AG08395 (cell line): ENCODE measurements at places on chromosomes 2 and 18.

- no peak for DNase-seq
Observed at GRCh38 chr2:120853306-120854013, 117.8 kb downstream of the GLI2 start.

- DNase-seq, result no peak
Observed at GRCh38 chr2:120709608-120710041, 26.0 kb upstream of the GLI2 start.

- no peak for DNase-seq
Observed at GRCh38 chr2:28273751-28274150, 118.9 kb upstream of the FOSL2 start.

- DNase-seq, result peak; percentile 87
Observed at GRCh38 chr2:191333911-191334357, 88.7 kb downstream of the MYO1B start.

DNA sequence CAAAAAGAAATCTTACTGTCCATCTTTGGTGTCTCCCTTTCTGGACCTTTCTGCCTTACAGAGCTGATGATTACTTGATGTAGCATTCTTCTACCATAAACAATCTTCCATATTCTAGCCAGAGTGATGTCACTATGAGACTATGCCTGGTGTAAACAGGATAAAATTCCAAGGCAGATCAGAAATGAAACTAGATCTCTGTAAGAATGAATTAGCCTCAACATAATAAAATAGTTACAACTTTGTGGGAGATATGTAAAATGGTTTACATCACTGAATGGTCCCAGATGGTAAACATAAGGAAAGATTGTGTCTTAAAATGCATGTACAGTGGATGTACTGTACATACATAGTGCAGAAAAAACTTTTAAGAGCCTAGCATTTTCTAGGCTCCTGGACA, 112.3 kb upstream of the ZNF521 start:
- peak; percentile 58 for DNase-seq

DNA sequence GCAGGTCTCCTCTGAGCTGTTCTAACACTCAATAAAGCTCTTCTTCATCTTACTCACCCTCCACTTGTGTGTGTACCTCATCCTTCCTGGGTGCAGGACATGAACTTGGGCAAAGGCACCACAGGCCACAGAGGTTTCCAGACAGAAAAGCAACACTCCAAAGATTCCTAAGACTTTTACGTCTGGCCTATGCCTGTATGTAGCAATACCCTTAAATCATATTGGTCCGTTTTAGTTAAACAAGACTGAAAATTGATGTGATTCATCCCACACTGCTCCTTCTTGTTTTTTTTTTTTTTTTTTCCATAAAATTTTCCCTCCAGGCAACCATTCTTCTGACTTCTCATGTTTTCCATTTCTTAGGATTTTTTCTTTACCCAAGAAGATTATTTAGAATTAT, 404.3 kb downstream of the PID1 start:
- no peak for DNase-seq

GRCh38 chr2:126887506-126887905, 11.2 kb upstream of the TEX51 start:
- DNase-seq, result no peak

DNA sequence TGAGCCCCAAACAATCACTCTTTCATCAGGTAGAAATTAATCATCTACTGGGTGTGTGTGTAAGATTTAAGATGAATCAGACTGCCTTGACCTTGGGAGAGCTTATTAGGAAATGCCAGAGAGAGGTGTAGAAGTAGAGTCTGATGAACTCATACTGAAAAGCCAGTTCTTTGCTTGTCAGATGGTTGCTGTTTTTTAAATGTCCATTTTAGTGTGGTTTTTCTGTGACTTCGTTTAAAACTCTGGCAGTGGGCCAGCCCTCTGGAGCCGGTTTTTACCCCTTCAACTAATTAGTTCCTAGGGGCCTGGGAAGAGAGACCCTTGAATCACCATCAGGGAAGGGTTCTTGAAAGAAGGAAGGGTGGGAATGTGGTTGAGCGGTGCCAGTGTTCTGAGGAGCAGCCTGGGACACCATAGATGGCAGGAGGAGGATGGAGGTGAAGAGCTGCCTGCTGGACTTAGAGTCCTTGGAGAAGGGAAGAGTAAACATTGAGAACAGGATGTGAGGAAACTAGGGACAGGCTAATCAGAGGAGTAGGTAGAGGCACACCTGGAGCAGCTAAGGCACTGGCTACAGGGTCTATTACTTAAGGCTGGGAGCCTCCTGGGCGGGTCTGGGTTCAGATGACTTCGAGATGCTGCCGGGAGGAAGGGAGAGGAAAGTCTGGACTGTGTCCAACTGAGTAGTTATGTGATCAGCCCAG, 66.1 kb downstream of the LRRFIP1 start:
- peak; percentile 33 for DNase-seq

DNA sequence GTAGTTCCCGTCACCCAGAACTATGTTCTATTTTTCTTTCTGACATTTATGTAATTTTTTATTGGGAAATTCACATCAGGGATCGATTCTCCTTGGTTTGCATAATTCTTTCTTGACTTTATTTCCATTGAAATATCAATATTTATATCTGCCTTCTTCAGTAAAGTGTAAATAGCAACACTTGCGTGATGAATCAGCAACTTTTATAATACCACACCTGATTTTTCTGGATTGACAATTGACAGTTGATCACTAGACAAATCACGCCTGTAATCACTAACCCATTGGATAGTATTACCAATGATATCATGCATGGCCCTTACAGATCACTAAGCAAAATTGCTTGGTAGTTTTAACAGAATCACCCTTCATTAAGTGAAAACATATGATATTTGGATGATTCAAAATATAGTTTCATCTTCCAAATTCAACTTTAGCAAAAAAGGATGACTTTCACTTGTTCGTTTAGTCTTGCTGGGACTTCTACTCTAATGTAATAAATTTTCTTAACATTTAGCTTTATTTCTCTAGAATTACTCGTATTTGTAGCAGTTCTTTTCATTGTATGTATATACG, 139.0 kb upstream of the RASGRP3 start:
- DNase-seq, result no peak

- no peak for DNase-seq
Observed at GRCh38 chr2:231691251-231691772, 17.0 kb upstream of the PTMA start.

DNA sequence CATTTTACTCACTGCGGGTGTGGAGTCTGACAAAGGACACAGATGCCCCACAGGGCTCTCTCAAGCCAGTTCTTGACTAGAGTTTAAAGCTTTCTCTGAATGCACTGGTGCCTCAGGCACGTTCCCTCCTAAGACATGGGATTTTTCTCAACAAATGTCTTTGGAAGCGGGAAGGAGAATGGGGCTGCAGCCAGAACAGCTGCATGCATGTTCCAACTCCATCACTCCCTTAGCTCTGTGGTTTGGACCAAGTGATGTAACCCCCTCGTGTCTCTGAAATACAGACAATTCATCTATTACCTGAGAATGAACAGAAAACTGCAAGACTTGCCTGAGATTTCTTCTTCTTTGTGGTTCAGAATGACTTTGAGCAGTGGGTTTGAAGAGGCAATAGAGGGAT, 141.7 kb upstream of the SERPINE2 start:
- no peak for DNase-seq

- no peak for DNase-seq
Observed at GRCh38 chr2:30222031-30222430, 9.3 kb upstream of the LBH start.

DNA sequence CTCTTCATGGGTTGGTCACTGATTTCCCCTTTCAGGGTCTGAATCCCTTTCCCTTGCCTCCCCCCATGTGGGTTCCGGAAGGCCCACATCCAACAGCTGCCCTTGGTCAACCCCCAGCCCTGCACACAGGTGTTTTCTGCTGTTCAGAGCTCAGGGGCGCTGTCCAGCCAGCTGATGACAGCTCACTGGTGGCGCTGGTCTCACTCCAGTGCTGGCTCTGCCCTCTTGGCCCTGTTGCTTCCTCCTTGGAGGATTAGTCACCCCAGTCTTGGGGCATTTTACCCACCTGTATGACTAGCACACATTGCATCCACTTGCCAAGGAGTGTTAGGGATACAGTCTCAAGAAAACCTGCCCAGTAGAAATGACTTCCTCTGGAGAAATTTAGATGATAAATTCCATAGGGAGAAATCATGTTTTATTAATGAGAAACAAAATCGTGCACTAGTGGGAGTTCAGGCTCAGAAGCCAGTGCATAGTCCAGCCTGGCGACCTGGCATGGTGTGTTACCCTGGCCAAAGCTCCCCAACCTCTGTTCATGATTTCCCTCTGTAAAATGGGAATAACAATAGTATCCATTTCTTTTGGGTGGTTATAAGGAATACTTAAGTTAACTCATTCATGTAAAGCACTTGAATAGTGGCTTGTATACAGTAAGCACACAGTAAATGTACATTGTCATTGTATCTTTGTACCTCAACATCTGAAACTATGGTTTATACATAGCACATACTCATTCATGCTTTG, 21.6 kb downstream of the CRIM1 start:
- no peak for DNase-seq

GRCh38 chr2:219079417-219079816, 18.7 kb upstream of the IHH start:
- peak; percentile 38 for DNase-seq

GRCh38 chr2:234292205-234292961, 204.5 kb downstream of the ARL4C start:
- DNase-seq, result no peak

DNA sequence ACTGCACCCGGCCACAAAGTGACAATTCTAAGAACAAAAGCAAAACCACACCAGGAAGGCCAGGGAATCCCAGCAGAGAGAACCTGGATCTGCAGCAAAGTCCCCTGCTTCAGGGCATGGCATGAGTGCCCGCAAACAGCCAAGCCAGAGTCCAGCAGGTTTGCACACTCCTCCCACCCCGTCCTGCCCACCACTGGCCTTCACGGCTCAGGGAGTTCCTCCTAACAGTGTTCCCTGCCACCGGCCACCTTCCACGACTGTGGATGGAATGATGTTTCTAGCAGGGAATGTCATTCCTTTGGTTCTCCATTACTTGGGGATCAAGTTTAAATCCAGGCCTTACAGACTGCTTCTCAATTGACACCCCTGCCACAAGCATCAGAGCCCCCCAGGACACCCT, 42.0 kb upstream of the B3GNT7 start:
- no peak for DNase-seq

GRCh38 chr2:203562268-203562667, 27.2 kb upstream of the RAPH1 start:
- DNase-seq, result no peak

DNA sequence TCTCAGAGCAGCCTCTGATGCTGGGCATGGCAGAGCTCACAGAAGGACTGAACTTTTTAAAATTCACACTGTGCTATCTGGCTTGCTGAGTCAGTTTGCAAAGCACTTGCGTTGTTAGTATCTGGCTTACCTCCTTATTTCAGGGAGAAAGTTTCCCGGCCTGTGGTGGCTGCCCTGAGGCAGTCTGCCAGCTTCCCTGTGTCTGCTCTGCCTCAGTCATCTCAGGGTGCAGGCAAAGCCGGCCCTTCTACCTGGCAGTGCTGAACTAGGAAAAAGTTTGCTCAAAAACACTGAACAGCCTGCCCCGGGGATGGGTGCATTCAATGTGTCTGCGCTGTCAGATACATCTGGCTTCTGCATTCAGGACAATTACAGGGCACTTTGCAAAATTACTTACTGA, 90.2 kb upstream of the UXS1 start:
- DNase-seq, result no peak

GRCh38 chr2:112772322-112772721, 7.9 kb upstream of the CKAP2L start:
- no peak for DNase-seq

DNA sequence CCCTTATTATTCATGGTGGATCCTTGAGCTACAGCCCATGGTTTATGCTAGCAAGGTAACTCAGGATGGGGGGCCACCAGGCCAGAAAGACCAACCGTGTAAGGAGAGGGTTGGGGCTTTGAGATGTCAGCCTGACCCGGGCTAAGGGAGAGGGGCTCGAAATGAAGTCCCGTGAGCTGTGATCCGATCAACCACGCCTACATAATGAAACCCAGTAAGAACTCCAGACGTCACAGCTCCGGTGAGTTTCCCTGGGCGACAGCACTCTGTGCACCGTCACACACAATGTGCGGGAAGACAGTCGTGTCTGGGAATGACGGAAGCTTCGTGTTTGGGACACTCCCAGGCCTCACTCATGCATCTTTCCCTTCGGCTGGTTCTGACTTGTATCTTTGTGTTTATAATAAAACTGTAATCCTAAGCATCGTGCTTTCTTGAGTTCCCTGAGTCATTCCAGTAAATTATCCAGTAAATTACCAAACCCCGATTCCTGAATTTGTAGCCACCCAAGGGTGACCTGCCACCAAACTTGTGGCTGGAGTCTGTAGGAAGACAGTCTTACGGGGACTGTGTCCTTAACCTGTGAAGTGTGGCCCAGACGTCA, 44.2 kb downstream of the CYP27C1 start:
- DNase-seq, result peak; percentile 77

GRCh38 chr2:192749611-192750200, 555.0 kb upstream of the TMEFF2 start:
- no peak for DNase-seq

- no peak for DNase-seq
Observed at GRCh38 chr2:229783108-229783721, 68.9 kb upstream of the DNER start.

DNA sequence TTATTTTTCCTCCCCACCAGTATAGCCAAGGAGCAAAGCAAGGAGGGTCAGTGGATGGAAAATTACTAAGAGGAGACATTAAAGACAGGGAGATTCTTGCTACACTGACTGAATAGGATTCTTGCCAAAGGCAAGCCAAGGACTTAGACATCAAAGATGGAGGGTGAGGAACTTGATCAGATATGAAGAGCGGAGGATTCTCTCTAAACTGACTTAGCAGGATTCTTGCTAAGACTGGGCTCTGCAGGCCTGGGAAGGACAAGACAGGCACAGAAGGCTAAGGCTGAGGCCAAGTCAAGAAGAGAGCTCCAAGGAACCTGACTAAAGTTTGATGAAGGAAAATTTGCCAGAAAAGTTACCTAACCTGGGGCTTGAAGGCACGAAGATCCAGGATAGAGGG, 143.9 kb upstream of the RMP24 start:
- DNase-seq, result no peak

DNA sequence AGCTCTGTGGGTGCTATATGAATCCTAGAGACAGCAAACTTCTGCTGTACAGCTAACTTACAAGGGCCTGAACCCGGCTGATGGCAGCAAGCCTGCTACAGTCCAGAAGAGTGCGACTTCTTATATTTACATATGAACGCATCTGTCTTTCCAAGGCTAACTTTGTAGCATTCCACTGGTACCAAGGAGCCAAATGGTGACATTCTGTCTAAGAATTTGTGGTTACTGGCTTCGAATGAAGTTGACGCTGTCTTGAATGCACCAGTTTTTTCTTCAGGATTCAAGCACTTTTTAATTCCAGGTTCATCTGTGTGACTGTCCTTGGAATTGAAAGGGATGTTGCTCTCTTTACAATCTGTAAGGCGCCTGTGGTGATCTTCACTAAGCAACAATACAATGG, 42.4 kb downstream of the THUMPD2 start:
- DNase-seq, result peak; percentile 74

DNA sequence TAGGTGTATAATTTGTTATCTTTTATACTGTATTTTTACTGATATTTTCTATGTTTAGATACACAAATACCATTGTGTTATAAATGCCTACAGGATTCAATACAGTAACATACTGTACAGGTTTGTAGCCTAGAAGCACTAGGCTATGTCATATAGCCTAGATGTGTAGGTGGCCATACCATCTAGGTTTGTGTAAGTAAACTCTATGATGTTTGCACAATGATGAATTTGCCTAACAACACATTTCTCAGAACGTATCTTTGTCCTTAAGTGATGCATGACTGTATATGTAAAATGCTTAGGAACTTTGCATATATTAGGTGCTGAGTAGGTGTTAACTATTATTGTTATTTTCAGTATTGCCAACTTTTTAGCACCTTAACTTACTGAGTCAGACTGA, 17.3 kb downstream of the UNC80 start:
- no peak for DNase-seq
